ENCODE measurements at places on chromosomes 3 and 15. TPM values are rescaled to one million over a fixed set of nuclear protein-coding genes. Genes with fewer than 3 reads are reported as not detected.

Gene STRIT1
- polyA plus RNA-seq = 2.3 TPM

Gene ZNF860
- polyA plus RNA-seq = 3.4 TPM

Gene GOLGA8N
- polyA plus RNA-seq = 15.6 TPM

Gene ZNF501
- polyA plus RNA-seq = 12.1 TPM

Gene ASB7
- 15.5 TPM for polyA plus RNA-seq

Gene FOXB1
- 0.14 TPM for polyA plus RNA-seq

Gene HHATL
- polyA plus RNA-seq = 0.81 TPM

Gene GOLGA8S
- 1.5 TPM for polyA plus RNA-seq

- DNase-seq = no peak
Observed at GRCh38 chr3:131591394-131592014, 88.7 kb upstream of the MRPL3 start.

DNA sequence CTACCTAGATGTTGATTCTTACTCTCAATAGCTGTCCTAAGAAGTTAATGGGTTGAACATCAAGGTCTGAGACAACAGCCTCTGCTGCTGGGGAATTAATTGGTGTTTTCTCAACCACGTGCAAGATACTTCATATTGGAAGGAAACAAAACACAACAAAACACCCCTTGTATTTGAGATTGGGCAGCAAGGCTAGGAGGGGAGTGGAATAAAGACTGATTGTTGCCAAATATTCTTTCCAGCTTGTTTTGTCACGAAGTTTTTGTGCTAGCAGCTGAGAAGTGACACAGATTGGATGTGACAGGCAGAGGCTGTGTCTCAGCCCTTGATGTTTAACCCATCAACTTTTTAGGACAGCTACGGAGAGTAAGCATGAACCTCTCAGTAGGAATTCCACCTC, 808.4 kb downstream of the IGSF11 start:
- DNase-seq = no peak

GRCh38 chr3:160378331-160379109, 20.5 kb downstream of the IFT80 start:
- no peak for DNase-seq

- DNase-seq = no peak
Observed at GRCh38 chr15:58425834-58426233, 6.0 kb upstream of the LIPC start.

GRCh38 chr15:63669074-63669473, 71.9 kb downstream of the FBXL22 start:
- no peak for DNase-seq

DNA sequence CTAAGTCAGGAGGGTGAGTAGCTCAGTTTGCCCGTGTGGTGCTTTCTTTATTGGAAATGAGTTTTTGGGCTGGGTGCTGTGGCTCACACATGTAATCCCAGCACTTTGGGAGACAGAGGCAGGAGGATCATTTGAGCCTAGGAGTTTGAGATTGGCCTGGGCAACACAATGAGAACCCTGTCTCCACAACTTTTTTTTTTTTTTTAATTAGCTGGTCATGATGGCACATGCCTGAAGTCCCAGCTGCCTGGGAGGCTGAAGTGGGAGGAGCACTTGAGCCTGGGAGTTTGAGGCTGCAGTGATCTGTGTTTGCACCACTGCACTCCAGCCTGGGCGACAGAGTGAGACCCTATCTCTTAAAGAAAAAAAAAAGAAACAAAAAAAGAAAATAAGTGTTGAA, 174.9 kb downstream of the NSMCE3 start:
- no peak for DNase-seq

DNA sequence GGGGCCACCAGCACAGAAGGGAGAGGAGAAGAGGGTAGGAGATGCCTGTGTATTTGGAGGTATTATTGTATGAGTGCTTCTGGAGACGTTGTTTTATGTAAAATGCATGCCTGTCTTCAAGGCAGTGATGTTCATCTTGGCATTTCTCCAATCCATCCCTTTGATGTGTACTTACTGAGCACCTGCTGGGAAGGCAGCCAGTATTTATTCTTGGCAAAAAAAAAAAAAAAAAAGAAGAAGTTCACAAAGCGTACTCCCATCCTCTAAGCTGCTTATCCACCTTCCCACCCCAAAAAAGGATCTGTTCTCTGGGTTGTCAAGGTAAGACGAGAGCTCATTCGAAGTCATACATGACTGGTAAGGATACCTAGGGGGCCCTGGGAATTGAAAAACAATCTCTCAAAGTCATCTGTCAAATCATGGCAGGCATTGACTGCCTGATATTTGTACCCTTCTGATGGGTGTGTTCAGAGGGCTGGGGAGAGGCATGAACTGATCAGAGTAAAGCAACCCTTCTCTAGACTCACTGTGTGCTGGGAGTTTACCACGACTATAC, 30.0 kb upstream of the SLC6A1 start:
- DNase-seq = no peak

DNA sequence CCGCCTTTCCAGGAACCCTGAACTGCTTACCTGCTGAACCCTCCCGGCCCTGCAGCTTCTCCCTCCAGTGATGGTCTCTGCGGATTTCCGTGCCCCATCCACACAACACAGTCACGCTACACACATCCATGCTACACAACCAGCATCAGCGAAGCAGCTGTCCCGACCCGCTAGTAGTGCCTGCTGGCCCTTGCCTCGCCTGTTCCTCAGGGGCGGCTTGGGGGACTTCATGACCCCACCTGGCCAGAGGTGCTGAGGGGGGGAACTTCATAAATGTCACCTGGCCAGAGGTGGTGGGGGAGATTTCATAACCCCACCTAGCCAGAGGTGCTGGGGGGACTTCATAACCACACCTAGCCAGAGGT, 530 bp upstream of the TUBGCP5 start:
- DNase-seq = no peak

- no peak for DNase-seq
Observed at GRCh38 chr3:184261270-184261853, at the start of gene CAMK2N2. TSS of gene CAMK2N2 (minus strand) at chr3:184261553. CDS start at chr3:184261285, 268 bp downstream.

DNA sequence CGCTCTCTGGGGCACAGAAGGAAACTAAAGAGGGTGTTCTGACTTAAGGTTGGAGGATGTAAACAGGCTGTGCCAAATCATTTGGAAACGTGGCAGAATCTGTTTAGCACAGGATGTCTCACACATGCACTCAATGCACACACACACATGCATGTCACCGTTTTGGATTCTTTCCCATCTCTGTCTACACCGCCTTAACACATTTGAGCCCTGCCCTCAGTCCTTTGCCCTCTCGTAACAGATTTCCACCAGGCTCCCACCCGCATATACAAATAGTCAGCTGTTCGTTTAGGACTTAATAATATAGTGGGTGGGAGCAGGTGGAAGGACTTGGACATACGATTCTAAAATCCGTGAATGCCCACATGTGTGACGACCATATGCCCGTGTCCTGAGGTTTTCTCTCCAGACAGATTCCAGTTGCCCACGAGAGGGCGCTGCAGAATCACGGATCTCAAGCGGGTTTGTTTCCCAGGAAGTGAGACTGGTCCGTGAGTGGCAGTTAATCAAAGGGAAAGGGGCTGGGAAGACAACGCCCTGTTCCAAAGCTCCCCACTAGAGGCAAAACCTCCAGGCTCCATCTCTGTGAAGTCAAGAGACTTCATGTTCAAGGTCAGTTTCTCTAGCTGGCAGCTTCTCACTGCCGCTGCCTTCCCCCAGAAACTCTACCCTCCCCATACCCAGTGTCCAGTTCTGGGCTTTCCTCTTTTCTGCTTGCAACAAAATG, 44.5 kb downstream of the NOX5 start:
- peak; percentile 68 for DNase-seq

GRCh38 chr3:115922681-115923347, 299.5 kb downstream of the GAP43 start:
- DNase-seq = no peak

- no peak for DNase-seq
Observed at GRCh38 chr3:182969853-182970252, 10.5 kb downstream of the DCUN1D1 start.

GRCh38 chr3:143974271-143975238, 2.9 kb downstream of the DIPK2A start:
- no peak for DNase-seq

DNA sequence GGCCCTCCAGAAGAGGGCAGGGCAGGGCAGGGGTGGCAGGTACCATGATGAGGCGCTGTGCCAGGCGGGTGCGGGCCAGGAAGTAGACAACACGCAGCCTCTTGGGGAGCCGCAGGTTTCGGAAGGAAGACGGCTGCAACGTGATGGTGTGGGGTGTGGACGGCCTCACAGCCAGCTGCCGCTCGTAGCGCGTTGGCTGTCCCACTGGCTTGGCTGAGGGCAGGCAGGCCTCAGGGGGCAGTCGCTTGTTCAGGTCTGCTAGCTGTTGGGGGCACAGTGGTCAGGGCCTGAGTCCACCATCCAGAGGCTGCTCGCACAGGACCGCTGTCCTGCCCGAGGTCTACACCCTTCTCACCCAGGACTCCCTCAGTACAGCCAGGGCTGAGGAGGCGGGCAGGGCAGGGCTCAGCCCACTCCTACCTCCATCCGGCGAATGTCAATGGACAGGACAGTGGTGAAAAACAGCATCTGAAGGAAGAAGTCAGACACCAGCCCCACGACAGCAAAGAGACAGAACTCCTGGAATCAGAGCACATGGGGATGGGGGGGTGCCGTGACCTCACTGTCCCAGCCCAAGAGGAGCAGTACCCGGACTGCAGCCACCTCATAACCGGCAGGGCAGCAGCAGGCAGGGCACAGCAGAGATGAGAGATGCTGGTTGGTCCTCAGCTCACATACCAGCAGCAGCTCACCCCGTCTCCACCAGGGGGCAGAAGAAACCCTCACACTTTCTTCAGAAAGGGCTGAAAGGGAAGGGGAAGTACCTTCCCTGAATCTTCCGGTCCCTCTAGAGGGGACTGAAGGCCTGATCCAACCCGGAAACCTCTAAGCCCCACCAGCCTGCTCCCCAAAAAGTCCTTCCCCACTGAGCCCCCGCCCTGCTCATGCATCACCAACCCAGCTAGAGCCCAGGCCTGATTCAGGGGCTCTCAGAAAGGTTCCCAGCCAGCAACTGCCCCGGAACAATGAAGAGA, 40.0 kb downstream of the PTPN23 start:
- peak; percentile 76 for DNase-seq

DNA sequence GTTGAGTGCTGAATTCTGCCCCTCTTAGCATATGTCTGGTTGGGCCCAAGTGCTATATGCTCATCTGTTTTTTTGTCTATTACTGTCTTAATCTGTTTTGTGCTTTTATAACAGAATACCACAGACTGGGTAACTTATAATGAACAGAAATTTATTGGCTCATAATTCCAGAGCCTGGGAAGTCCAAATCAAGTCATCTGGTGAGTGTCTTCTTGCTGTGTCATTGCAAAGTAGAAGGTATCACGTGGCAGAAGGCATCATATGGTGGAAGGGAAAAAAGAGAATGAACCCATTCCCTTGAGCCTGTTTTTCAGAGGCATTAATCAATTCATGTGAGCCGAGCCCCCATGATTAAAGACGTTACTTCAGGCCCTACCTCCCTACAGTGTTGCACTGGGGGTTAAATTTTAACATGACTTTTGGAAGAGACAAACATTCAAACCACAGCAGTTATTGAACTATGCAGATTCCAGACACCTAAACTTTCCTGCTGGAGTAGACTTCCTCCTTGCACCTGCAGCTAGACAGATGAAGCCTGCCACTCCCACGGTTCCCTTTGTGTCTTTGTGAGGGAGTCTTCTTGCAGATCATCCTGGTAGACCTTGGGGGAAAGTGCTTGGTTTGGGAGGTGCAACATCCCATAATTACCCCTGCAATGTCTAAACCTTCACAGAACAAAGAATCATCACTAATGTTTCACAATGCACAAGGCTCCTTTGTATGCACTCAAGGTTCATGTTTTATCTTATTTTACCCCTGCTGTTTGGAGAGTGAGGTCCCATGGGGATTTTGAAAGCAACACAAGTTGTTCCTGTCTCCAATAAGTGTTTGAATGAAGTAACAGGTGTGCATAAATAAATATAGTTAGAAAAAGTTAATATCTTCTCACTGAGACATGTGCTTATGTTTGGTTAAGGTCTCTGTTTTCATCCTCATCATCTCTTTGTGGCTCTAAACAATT, 64.7 kb upstream of the XCR1 start:
- no peak for DNase-seq

GRCh38 chr3:177523872-177524438, 326.7 kb upstream of the TBL1XR1 start:
- DNase-seq = no peak

GRCh38 chr15:70475407-70475781, 288.0 kb downstream of the UACA start:
- DNase-seq = no peak

- no peak for DNase-seq
Observed at GRCh38 chr3:61684386-61684785, 123.0 kb downstream of the PTPRG start.

DNA sequence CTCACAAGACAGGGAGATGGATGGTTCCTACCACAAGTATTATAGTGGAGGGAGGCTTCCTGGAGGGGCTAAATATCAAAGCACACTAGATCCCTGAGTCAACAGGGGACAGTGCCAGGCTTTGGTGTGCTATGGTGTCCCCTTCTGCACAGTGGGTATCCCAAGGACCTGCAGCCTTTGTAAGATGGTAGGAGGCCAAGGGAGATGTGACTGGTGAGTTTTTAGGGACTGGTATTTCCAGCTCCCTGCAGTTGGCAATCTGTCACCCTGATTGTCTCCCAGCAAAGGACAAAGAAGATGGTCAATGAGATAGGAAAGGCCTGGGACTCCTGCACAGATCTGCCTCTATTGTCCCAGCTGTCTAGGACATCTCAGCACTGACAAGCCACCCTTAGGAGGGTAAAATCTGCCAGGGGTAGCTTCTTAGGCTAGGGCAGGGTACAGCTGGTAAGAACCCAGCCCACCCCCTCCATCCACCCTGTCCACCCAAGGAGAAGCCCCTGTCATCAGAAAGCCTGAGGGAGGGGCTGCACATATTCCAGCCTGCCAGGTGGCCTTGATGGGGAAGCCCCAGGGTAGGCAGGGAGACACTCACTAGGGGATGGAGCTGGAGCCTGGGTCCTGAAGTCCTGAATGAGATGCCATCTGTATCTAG, 631 bp downstream of the CYP1A1 start:
- no peak for DNase-seq

DNA sequence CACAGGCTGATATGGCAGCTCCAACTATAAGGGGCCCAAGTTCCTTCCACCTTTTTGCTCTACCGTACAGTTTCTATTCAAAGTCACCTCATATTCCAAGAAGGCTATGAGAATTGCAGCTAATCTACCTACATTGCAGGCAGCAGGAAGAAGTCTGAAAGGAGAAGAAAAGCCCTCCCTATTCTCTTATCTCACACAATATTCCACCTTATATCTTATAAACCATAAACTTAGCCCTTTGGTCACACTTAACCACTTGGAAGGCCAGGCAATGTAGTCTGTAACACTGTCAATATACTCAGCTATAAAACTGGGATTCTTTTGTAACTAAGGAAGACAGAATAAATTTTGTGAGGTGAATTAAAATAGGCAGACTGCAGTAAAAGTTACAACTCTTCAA, 54.9 kb downstream of the TBC1D5 start:
- DNase-seq = no peak

DNA sequence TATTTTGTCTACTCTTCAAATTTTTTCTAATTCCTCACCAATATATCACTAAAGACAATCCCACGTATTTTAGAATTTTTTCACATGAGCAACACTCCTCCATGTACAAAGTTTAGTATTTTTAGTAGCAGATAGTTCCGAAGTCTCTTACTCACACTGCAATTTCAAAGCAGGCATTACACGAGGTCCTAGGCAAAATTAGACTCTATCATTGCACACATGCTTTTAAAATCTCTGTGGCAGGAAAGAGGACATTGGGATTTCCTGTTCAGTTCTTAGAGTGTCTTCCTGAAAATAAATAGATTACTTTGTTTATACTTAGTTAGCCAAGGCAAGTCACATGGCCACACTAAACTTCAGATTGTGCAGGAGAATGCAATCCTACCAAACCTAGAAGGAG, 847.7 kb downstream of the ROBO2 start:
- no peak for DNase-seq

Measured in left renal pelvis (tissue), 4 donors.